Thyroid gland (tissue), 4 donors: ENCODE measurements at places on chromosomes 6 and 20. TPM values are rescaled to one million over a fixed set of nuclear protein-coding genes. Genes with fewer than 3 reads are reported as not detected.
A peak's percentile ranks its signal among the peaks of the same experiment; 100 is the strongest.

DNA sequence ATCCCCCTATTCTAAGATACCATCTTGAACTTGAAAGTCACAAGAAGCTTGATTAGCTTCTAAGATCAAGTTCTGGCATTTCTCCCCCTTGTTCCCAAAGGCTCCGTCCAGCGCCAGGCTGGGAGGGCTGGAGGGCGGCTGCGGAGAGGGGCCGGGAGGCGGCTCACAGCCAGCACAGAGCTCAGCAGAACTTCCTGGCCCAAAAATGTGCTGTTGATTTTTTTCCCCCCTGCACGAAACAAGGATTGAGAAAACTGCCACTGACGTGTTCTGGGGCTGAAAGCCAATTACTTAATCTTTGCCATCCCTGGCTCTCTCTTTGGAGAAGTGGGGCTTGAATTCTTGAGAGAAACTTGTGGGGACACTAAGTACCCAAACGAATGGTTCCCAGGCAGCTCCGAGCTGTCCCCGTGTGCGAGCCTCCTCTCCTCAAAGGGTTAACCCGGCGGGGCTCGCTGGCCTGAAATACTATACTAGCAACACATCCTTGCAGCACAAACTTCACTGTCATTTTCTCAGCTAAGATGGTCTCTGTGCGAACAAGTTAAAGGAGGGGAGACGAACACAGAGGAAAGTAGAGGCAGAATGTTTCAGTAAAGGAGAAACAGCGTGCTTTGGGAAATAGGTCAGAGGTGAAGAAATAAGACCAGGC, 452 bp downstream of the TRAF3IP2 start:
- peak; percentile 81 for DNase-seq

GRCh38 chr6:98516206-98516605, 318.2 kb upstream of the POU3F2 start:
- no peak for DNase-seq

DNA sequence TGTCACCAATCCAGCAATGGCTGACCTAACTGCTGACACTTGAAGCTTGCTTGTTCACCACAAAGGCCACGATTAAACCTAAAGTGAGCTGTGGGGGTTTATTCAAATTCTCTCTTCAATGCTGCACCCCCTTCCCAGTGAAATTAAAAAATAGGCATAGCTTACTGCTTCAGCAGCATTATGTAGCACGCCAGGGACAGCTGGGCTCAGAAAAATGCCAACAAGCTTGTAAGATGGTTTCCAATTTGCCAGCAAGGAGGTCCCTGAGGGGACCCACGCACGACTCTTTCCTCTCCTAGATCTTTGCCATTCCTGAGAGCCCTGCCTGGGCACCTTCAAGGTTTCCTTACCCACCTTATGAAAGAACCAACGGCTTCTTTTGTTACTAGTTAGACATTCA, 113.5 kb upstream of the CDH4 start:
- no peak for DNase-seq

Gene BMP7
- total RNA-seq = 72.8 TPM

Gene TPD52L1
- total RNA-seq = 182 TPM
